Stimulated activated CD4-positive, alpha-beta T cell treated with anti-CD3 and anti-CD28 coated beads, Interleukin-2, amount 100 ng/mL, for 48 hours (primary cell): ENCODE measurements at places on chromosomes 6 and 20.

DNA sequence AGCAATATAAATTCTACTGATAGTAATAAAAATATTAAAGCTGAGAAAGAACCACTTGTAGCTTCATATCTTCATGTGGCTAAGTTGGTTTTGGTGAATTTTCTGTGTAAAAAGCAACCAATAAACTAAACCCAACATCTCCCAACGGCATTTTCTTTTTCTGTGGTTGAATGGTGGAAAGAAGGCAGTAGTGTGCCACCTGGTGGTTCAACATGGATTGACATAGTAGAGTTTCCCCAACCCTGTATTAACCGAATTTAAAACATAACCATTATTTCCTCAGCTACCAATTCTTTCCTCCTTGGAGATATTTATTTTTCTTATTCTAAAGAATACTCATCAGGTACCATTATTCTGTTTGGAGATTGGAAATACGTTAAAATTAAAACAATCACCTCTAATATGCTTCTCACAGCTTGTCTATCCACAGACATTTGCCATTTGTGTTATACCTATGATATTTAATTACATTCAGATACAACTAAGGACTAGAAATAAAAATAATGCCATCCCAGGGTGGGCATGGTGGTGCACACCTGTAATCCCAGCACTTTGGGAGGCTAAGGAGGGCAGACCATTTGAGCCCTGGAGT is 117.1 kb upstream of the EEF1E1 start:
- DNase-seq: peak; percentile 38

- DNase-seq: no peak
Observed at GRCh38 chr6:61887423-61887822, 398.6 kb downstream of the KHDRBS2 start.

DNA sequence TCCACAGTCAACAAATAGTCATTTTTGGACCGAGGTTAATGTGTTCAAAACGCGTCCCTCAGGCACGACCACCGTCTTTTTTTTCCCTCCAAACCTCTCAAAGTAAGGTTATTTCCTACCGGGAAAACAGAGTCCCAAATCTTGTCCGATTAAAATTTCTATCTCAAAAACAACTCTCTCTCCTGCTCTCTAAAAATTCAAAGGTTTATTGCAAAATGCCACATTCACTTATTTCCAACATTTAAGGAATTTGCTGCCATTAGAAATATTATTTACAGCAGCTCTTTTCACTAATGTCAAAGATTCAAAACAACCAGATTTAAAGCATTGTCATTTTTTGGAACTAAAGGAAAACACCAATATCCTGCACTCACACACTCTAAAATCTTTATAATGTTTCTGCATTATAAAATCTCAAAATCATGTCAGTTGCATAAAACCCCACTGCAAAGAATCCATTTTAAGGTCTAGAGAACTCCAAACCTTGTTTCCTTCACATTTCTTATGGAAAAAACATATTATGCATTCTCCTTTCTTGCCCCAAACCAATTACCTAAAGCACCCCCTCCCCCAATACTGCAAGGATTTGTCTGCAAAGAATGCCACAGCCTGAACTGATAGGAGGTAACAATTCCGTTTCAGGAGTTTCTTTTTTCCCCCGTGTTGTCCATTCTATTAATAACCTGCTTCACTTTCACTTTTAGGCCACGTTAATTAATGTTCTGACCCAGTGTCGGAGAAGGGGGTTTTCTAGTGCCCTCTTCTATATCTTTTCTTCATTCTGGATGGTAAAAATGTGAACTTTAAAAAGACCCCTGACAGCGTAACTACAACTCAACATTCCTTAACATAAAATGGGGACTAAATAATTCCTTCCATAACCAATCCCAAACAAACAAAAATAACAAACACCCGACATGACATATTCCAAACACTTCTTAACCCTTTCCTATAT is 1.4 kb downstream of the NRN1 start:
- DNase-seq: no peak

GRCh38 chr6:150333585-150333941 is 35.2 kb upstream of the IYD start:
- DNase-seq: no peak

- DNase-seq: no peak
Observed at GRCh38 chr6:36608788-36609563, 14.8 kb downstream of the SRSF3 start.

GRCh38 chr6:130699742-130700141 is 127.5 kb upstream of the SMLR1 start:
- DNase-seq: no peak

DNA sequence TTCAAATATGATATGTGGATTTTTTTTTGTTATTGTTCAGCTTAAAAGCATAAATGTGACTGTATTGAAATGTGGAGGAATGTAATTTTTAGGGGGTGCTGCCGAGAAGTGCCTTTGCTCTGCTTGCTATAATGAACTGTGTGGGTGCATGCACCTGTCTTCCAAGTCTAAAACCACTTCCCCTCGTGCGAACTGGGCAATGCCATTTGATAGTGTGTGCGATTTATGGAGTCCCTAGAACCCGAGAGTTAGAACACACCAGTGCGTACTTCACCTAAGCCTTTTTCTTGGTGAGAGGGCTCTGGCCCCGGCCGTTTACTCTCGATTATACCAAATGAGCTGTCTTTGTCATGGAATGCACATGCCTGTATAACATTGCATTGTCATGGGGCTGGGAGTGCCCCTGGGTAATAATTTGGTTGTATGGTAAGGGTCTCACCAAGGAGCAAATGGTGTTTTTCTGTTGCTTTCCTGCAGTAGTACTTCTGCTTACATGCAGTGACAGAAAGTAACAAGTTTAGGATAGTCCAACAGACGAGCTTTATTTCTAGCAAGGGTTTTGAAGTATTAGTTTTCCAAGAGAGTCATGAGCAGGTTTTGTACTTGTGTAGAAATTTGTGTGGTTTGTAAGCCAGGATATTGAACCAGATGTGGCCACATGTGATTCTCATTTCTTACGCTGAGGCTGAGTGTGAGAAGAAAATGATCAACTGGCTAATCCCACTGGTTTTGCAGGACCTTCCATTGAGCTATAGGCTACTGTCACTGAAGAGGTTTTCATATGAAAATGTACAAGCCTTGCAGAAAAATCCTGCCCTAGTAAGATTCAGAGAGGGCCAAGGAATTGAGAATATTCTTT is 172.4 kb downstream of the DTNBP1 start:
- no peak for DNase-seq

DNA sequence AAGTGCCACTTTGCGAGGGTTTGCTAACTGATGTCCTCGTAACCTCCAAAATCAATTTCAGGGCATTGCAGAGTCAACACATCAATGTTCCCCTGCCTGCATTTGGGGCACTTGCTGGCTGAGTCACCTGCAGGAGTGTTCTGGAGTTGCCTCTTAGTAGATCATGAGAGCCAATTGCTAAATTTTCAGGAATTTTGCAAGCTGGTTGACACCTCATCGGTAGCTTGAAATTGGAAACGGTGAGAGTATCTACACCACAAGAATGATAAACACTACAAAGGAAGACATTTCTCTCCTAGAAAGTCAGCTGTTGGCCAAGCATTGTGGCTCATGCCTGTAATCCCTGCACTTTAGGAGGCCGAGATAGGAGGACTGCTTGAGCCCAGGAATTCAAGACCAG is 10.8 kb upstream of the BFSP1 start:
- DNase-seq: no peak

GRCh38 chr20:25314497-25315417 is 66.9 kb downstream of the PYGB start:
- DNase-seq: no peak

DNA sequence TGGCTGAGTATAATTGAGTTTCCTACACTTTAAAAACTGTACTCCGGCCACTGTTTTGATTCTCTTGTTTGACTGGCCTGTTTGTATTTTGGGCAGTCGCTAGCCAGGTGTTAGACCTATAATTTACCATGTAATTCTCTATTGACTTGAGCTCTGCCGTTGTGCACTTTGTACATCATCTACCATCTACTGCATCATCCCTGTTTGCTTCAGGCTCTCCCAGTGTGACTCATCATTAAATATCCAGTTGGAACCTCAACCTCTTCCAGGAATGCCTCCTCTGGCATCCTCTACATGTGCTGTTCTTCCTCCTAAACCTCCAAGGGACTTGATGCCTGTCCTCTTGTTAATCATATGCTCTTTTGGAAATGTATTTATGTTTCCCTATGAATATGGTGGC is 72.3 kb downstream of the FARS2 start:
- DNase-seq: no peak

DNA sequence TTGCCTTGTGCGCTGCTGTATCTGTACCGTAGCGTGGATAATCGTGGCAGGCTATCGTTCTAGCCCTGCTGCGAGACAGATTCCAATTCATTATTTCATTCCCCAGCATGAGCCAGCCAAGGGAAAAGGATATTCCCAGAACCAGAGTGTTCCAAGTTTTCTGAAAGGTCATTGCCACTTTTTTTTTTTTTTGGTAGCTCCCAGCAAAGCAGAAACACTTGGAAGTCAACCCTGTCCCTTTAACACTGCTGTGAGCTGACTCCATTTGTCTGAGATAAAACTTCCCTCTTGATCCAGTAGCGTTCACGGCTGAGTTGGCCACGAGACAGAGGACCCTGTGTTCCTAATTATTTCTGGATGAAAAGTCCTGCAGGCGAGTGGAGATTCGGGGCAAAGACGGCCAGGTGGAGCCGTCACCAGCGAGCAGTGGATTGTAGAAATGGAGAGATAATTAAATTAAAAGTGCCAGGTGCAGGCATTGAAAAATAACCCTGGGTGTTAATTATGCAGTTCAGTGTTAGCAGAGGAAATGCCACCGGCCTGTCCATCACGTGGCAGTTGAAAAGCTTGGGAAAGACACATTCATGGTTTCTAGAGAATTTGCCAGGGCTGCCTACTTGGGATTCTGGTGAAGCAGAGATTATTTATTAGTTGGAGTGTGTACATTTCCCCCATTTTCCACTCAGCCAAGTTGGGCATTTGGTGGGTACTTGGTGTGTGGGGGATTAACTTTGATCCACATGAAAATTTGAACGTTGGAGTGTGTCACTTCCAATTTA is 164.2 kb downstream of the SLC24A3 start:
- DNase-seq: no peak

GRCh38 chr20:47019121-47019824 is 124.6 kb downstream of the EYA2 start:
- DNase-seq: no peak

DNA sequence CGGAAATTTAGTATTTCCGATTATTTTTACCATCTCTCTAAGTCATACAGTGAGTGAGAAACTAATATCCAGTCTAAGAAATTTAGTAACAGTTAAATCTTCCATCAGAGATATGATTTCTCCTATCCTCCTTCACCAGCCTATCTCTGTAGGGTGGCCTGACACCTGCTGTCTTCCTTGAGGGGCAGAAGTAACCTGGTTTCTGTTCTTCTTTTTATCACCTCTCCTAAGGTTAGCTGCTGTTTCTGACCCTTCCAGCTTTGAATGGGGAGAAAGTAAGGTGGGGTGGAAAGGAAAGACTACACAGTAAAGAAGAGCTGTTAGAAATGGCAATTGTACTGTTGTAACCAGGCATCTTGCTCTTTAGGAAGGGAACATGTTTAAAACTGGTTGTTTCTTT is 447.7 kb downstream of the PHF3 start:
- no peak for DNase-seq

- DNase-seq: no peak
Observed at GRCh38 chr20:49786196-49786595, 26.4 kb upstream of the SLC9A8 start.

GRCh38 chr6:132115714-132116366 is 164.7 kb upstream of the CCN2 start:
- DNase-seq: no peak

- DNase-seq: no peak
Observed at GRCh38 chr20:36085686-36086267, 68.8 kb upstream of the EPB41L1 start.

DNA sequence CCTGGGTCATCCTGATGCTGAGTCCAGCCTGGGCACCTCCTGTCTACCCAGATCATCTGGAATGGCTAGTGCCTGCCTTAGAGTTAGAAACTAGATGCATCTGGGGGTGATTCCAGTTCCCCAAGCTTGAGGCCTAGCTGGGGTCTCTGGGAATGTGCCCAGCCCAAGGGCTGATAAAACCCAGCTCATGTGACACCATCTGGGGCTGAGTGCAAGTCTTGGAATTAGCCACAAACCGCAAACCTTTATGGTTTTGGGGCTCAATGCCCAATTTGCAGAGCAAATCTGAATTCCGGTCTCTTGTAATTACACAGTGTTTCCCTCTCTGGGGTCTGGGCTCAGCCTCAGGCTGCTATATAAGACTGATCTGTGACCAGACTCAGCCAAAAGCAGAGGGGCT is at the start of gene BPIFB4:
Gene BPIFB4, plus strand, starts transcription at position 385 of the 400 bp plus-strand sequence. CDS start 1,884 bp downstream, outside the sequence.
- DNase-seq: no peak

- DNase-seq: no peak
Observed at GRCh38 chr6:157814883-157815282, 8.2 kb upstream of the SNX9 start.

DNA sequence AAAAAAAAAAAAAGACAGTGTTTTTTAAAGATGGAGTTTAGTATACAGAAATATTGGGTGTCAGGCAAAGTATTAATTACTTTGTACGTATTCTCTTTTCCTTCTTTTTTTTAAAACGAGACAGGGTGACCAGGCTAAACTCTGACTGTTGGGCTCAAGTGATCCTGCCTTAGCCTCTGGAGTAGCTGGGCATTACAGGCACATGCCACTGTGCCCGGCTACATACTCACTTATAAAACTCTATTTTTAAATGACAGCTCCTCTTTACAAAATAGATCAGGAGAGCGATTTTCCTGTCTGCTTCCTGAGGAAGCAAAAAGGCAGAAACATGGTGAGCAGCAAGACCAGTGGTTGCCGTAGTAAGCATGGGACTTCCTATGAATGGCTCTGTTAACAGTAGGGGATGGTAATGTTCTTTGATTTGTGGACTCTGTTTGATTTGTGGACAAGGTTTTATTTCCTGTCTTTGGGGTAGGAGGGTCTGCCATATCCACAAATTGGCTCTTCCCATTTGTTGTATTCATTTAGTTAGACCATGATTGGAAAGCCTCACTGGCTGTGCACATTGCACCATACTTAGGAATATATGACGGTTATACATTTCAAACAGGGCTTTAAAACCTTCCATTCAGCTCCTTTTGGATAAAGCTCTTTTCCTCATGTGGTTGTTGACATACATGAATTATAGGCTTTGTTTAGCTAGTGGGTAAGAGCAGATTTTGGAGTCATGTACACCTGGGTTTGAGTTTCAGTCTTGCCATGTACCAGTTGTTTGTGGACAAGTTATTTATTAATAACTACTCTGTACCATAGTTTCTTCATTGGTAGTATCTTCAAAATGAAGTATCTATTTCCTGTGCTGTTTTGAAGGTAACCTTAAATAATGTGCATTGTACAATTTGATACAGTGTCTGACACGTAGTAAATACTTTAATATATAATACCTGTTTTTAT is 45.1 kb downstream of the PTPRA start:
- no peak for DNase-seq

DNA sequence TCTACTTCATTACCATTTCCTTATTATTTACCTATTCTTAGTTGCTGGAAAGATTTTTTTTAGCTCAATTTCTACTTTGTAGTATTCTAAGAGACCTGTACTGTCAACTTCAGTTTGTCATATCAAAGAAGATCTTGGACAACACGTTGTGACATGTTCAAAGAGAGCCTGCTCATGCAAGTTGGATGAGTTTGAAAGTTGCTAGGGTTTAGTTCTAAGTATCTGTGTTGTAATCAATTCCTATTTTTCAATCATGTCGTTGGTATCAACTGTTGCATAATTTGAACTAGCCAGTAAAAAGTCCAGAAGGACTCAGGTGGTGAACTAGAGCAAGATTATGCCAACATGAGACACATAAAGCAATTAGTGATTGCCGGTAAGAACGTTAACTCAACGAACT is 30.2 kb downstream of the PKIB start:
- no peak for DNase-seq

GRCh38 chr6:20038410-20039204 is 173.7 kb downstream of the MBOAT1 start:
- no peak for DNase-seq
